ENCODE measurements at places on chromosomes 4 and X. TPM values are rescaled to one million over a fixed set of nuclear protein-coding genes. Genes with fewer than 3 reads are reported as not detected.

The LINC00632 gene
- total RNA-seq = 0.09 TPM

The CRMP1 gene
- total RNA-seq = 2.4 TPM

The DIPK2B gene
- total RNA-seq = 62.7 TPM

The EIF2S3 gene
- 256 TPM for total RNA-seq

The KLF3 gene
- 30.3 TPM for total RNA-seq

The CXCL6 gene
- total RNA-seq = under 0.01 TPM

The ADAM29 gene
- not detected for total RNA-seq

The LRAT gene
- total RNA-seq = under 0.01 TPM

The POLN gene
- 2.2 TPM for total RNA-seq

The CHIC1 gene
- total RNA-seq = 11.7 TPM

The CNGA1 gene
- not detected for total RNA-seq

The IGBP1 gene
- 118 TPM for total RNA-seq

All from dermis lymphatic vessel endothelial cell (primary cell).